ENCODE measurements at places on chromosomes 12 and 14.

GRCh38 chr14:24441904-24442239, 704 bp downstream of the SDR39U1 start:
- no peak for DNase-seq

DNA sequence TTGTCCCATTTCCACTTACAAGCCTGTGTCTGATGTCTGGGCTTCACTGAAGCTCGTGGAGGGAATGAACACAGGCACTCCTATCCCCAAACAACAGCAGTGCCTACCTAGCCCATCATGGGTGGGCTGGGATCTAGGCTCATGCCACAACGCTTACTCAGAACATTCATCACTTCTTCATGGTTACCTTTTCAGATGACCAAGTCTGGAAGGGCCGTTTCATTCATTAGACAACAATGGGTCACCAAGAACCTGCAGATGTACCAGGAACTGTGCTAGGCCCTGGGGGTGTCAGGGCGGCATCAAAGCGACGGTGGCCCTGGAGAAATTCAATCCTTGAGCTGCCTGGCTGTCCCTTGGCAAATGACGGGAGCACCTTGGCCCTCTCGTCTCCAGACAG, 64.9 kb upstream of the FZD10 start:
- no peak for DNase-seq

GRCh38 chr12:39873065-39873464, 232.8 kb downstream of the SLC2A13 start:
- DNase-seq, result no peak

DNA sequence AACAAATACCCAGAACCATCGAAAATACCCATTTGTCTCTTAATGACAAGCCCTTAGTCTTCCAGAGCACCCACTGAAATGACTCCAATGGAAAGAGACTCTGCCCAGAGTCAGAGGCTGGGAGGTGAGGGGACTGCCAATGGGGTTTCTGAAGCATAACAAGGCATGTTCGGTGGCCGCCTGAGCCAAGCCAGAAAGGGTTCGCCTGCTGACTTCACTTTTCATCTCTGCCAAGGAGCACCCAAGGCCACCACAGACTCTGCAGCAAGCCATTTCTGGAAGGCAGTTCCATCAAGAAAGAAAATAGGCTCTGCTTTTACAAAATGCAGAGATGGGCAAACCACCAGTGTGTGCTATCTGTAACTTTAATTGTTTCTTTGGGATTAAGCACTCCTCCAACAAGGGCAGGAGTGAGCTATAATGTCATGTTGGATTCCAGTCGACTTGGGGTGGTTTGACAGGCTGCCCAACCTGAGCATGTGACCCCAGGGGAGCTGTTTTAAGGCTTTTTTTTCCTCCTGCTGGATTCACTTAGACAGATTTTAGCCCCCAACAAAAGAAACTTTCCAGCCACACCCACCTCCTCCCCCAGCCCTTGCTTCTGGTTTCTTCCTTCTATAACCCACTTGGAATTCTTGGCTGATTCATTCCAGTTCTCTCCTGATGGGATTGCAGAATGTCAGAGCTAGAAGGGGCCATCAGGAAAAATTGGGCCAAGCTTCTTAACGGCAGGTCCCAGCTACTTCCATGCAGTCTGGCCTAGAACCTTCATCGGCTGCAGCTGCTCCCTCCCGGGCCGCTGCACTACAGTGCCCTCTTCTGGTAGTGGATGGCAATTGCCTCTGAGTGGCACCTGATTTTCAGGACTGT, 24.1 kb downstream of the CKAP4 start:
- peak; percentile 72 for DNase-seq

DNA sequence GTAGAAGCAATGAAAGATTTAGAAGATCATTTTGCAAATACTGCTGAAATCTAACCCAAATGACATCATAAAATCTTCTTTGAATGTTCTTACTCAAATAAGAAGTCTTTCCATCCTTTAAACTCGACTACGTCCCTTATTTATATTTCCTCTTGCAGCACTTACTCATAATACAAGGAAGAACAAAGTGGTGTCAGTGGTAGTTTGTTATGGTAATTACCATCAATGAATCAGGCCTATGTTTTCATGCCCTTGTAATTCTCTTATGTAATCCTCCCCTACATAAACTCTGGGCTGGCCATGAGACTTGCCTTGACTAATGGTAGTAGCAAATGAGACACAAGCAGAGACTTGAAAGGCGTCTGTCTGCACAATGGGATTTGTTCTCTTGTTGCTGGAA, 17.0 kb downstream of the EEA1 start:
- peak; percentile 28 for DNase-seq

GRCh38 chr14:73633116-73634010, 11.4 kb upstream of the DNAL1 start:
- DNase-seq, result peak; percentile 72

GRCh38 chr14:46488374-46488773, 163.2 kb downstream of the RPL10L start:
- no peak for DNase-seq
